NAMALWA (cell line): ENCODE measurements at places on chromosomes 12 and 14.

DNA sequence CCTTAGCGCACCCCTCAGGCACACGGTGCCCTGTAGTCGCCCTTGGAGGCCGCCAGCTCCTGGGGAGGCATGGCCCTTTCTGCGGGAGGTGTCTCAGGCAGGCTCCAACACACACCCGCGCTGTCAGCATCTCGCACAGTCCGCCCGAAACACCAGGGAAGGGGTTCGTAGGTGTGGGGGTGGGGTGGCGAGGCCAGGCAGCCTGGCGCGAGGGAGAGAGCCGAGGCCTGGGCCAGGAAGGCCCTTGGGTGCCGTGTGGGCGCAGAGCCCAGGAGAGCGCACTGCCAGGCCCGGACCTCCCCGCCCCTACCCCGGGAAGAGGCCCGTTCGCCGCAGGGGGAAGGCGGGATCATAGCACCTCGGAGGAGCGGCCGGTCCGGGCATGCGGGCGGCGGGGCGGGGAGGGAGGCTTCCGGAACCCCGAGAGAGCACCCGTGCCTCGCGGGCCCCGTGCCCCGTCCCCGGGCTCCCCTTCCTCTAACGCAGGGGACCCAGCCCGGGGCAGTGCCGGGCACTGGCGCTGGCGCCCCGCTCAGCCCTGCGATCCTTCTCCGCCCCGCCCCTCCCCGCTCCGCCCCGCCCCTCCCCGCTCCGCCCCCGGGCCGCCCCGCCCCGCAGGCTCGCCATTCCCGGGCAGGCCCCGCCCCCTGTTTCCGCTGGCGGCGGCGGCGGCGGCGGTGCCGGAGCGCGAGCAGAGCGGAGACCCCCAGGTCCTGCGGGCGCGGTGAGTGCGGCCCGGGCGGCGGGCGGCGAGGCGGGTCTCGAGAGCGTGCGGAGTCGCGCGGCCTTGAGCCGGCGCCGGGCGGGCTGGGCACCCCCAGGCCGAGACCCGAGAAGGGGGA lies at the start of gene TSPAN9:
TSS of gene TSPAN9 (plus strand) at position 650 of the 842 bp plus-strand sequence. CDS start 123,815 bp downstream, outside the sequence.
- DNase-seq: peak; percentile 49

- no peak for DNase-seq
Observed at GRCh38 chr14:67228325-67228984, 12.8 kb upstream of the PALS1 start.

- DNase-seq: no peak
Observed at GRCh38 chr12:113894697-113895096, 71.4 kb downstream of the RBM19 start.

GRCh38 chr12:32542428-32543229 lies 136.5 kb upstream of the DNM1L start:
- no peak for DNase-seq

DNA sequence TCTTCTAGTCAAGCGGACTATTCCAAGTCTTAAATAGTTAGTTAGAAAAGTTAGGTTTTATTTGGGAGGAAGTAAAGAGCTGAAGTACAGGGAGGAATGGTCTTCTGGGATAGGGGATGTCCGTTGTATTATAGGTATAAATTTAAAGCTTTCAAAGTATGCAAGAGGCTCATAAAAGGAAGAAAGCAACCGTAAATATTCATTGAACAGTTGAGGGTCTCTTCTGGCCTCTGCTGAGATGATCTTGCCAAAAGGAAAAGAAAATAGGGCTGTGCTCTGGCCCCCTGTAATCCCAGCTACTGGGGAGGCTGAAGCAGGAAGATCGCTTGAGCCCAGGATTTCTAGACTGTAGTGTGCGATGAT lies 377 bp upstream of the TIMELESS start:
- no peak for DNase-seq

- no peak for DNase-seq
Observed at GRCh38 chr14:100152091-100152490, 7.4 kb downstream of the DEGS2 start.

DNA sequence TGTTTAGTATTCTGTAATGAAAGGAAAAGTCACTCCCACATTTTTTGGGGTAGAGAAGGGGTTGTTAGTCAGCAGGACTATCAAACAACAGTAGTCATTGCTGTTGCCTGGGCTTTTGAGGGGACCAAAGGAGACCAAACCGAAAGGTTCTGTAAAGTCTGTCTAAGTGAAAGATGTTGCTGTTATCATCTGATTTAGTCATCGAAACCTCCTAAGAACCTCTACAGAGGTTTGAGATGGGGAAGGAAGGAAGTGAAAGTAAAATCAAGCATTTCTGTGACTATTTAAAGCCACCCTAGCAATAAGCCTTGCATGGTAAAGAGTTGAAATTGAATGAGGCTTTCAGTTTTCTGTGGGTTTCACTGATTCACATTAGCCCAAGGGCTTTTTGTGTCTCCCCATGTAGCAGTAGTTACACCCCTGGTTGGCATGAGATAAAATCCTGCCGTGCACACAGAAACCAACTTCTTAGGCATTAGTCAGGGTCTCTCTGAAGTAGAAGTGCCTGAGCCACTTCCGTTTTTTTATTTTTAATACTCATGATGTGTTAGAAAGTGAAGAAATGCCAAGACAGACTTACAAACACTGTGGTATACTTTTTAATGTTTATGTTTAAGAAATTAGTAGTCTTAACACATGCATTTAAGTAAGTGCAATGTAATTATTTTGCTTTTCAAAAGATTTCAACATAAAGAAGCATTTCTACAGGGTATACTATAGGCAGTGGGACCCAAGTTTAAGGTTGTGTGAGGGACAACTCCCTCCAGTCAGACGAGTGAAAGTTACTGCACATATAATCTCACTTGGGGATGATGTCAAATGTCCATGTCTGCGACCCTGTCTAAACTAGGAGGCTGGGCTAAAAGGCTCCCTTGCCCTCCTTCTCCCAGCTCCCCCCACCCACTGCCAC lies 50.4 kb downstream of the DYRK2 start:
- peak; percentile 90 for DNase-seq

GRCh38 chr14:52442166-52442565 lies 110.1 kb downstream of the TXNDC16 start:
- DNase-seq: no peak

DNA sequence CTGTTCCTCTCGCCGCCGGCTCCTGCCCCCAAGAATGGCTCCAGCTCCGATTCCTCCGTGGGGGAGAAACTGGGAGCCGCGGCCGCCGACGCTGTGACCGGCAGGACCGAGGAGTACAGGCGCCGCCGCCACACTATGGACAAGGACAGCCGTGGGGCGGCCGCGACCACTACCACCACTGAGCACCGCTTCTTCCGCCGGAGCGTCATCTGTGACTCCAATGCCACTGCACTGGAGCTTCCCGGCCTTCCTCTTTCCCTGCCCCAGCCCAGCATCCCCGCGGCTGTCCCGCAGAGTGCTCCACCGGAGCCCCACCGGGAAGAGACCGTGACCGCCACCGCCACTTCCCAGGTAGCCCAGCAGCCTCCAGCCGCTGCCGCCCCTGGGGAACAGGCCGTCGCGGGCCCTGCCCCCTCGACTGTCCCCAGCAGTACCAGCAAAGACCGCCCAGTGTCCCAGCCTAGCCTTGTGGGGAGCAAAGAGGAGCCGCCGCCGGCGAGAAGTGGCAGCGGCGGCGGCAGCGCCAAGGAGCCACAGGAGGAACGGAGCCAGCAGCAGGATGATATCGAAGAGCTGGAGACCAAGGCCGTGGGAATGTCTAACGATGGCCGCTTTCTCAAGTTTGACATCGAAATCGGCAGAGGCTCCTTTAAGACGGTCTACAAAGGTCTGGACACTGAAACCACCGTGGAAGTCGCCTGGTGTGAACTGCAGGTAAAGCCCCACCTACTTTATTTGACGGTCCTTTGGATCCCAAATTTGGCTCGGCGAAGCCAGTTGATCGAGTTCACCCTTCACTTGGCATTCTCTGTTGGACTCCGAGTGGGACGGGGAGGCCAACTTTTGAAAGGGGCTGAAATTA lies 1.5 kb downstream of the WNK1 start:
- peak; percentile 70 for DNase-seq

GRCh38 chr12:131103669-131104462 lies 150.2 kb downstream of the ADGRD1 start:
- no peak for DNase-seq

DNA sequence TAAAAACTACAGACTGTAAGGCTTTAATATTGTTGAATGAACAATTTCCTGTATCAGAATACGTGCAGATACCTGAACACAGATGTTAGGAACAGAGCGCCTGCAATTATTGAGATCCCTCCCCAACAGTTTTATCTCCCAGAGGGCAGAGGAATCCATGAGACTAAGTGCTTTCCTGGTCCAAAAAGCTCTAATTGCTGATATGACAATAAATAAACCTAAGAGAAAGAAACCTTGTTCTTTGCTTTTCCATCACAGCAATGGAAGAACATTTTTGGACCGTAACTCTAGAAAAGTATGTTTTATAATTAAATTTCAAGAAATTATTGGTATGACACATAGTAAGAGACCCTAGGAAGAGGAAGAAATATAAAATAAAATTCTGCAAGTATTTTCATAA lies 13.0 kb upstream of the KRT83 start:
- DNase-seq: no peak

GRCh38 chr14:105062048-105062433 lies 3.2 kb downstream of the GPR132 start:
- DNase-seq: no peak

- no peak for DNase-seq
Observed at GRCh38 chr14:22026527-22026926, 352.9 kb upstream of the OR4E1 start.

- no peak for DNase-seq
Observed at GRCh38 chr12:100721169-100721568, 73.4 kb upstream of the ANO4 start.

GRCh38 chr12:121001060-121001459 lies 15.2 kb downstream of the C12orf43 start:
- peak; percentile 31 for DNase-seq

DNA sequence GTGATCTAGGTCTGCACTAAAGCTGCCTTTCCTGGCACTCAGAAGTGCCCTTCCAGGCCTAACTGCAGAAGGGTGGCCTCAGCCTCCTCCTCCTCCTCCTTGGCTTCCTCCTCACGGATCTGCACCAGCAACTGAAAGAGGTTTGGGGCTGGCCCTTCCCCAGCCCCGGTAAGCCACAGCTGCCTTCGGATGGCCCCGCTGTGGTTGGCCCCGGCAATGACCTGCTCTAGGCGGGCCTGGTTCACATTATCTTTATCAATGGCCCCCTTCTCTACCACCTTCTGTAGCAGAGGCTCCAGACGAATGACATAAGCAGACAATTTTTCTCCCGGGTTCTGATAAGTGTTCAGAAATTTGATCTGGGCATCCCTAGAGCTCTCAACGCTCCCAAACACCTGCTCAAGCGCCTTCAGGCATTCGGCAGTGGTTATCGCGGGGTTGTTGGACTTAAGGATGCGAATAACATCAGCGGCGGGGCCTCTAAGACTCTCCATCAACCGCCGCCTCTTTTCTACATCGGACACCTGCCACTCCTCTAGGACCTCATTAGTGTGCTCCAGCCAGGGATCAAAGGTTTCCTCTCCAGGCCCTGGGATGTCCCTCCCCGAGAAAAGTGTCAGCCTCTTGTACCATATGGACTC lies 1.5 kb downstream of the PNMA1 start:
- DNase-seq: peak; percentile 32

GRCh38 chr12:52070185-52070925 lies 577 bp downstream of the ATG101 start:
- no peak for DNase-seq

DNA sequence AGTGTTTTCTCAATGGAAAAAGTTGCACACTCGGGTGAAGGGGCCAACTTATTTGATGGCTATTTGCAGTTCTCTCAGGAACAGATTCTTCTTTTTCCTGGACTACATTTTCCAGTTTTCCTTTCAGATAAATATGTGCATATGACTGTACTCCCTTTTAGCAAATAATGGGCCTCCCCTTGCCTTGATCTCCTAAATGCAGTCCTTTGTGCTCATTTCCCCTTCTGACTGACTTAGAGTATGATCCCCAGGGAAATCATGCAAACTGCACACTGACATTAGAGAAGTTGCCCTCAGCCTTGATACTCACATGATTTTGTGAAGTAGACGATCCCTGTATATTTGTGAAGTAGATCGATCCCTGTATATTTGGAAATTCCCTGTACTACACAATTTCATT lies 492.9 kb upstream of the NOVA1 start:
- no peak for DNase-seq

DNA sequence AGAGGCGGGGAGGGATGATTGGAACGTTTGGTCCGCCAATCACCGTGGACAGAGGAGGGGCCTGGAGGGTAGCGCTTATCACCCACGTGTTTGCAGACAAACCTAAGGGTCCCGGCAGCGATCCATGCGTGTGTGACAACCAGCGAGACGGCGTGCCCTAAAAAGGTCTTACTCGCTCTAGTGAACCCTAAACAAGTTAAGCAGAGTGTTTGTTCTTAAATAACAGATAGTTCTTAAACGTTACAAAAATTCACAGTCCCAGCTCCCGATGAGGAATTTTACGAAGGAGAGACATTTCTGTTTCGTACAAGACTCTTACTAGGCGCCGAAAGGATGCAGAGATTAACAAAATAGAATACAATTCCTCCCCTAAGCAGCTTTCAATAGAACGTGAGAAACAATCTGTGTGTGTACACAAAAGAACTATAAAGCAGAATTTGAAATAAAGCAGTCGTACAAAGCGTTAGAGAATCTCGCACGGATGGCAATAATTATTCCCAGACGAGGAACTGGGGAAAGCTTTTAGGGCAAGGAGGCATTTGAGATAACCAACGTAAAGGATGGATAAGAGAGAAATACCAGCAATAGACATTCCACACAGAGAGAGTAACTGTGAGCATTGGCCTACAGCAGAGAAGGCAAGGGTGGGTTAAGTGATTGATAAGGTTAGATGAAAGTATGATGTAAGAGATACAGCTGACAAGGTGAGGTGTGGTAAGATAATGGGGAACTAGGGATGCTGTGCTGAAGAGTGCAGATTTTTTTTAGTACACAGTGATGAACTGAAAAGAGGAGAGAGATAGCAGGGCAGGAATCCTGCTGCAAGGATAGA lies 831 bp upstream of the RPS6KA5 start:
- DNase-seq: peak; percentile 60

DNA sequence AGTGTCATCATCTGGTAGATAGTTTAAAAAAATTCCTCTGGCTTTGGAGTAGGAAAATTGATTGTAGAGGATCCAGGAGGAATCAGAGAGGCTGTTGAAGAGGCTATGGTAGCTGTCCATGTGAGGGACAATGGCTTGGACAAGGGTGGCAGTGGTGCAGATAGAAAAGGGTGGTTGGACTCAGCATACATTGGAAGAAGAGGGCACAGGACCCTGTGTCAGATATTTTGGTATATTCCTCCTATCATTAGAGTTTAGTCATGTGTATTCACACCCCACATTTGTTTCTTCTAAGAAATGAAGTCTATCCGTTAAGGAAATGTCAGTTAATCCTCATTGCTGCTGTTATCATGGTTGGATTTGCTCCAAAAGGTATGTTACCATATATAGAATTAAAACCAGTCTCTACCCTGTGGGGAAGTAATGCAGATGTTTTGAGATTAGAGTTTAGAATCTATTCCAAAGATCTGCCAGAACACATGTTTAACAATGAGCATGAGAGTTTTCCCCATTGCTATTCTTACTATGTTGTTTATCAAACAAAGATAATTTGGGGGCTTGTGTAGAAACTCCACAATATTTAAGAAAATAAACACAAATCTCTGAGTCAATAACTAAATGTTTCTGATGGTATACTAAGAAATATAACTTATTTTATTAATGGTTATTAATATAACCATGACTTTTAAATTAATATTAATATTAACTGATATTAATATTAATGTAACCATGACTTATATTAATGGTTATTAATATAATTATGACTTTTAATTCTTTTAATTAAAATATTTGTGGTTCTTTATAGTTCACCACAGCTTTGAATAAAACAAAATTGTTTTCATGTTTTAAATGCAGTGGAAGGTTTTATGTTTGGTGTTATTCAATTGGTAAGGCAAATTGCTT lies 80.9 kb downstream of the CRADD start:
- DNase-seq: no peak
